ENCODE measurements at places on chromosomes 2 and 18. TPM values are rescaled to one million over a fixed set of nuclear protein-coding genes. Genes with fewer than 3 reads are reported as not detected.

Gene FBXO41
- 1.9 TPM for polyA plus RNA-seq

DNA sequence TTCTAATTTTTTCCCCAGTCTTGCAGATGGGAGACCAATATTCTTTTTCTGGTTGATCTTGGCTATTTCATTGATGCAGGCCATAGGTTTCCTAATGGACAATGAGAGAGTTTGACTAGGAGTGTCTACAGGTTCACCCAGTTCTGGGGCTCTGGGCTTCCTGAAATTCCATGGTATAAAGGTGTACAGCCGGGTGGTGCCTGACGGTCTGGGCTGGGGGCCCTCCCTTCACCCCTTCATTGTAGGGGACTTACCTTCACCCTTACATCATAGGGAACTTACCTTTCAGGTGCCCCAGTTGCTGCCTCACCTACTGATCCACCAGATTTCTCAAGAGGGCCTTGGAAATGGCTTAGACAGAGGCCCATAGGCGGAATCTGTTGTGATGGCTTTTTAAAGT is 13.0 kb upstream of the LAPTM4A start:
- no peak for DNase-seq

DNA sequence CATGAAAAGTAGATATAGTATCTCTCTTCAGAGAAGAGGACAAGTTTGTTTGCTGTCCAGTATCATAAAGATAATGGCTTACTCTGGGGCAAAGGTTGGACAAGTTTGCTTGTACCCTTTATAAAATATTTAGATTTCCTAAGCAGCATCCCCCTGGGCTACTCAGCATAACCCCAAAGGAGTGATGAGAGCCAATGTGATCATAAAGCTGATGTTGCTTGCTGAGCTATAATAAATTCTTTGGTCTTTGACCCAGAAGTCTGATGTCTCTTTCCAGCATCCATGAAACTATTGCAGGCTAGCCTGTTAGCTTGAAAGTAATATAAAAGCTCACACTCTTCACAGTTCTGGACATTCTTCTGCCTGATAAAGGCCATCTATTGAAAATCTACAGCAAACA is 138.3 kb upstream of the STON1 start:
- no peak for DNase-seq

Gene ABCG8
- polyA plus RNA-seq = not detected

DNA sequence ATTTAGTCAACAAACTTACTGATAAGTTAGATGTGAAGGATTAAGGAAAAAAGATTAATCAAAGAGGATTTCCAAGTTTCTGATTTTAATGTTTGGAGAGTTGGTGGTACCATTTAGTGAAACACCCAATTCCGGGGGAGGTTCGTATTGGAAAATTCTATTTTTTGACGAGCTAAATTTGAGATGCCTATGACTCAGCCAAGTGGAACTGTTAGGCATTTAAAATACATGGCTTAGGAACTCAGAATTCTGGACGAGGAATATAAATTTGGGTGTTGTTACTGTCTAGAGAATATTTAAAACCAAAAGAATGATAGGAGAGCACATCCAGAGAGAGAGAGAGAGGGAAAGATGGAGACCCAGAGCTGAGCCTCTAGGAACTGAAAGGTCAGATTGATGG is 103.6 kb downstream of the TMX3 start:
- DNase-seq = no peak

- DNase-seq = no peak
Measured at GRCh38 chr2:30454571-30454970, 7.5 kb downstream of the LCLAT1 start.

DNA sequence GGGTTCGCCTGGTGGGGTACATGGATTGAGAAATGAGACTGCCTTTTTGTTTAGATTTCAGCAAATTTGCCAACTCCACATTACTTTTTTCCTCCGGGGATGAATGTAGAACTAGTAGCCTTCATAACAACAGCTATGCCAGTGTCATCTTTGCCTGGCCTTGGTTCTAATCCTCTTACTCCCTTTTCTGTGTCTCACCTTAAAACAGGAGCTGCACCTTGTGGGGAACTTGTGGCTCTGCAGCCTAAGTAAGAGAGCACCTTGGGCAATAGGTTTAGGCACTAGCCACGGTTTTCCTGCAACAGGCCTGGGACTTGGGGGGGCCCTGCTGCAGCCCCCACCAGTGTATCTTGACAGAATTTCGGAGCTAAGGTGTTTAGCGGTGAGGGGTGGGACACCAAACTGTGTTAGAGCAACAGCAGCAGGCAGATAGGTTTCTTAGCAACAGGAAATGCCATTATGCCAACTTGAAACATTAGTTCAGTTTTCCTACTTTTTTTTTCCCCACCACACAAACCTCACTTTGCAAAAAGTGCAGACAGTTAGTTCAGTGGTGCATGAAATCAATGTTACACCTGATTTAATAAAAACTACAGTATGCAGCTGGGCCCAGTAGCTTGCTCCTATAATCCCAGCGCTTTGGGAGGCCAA is 173.7 kb downstream of the PRKCE start:
- DNase-seq = no peak

- no peak for DNase-seq
Measured at GRCh38 chr2:88128654-88129312, 921 bp upstream of the FABP1 start.

GRCh38 chr2:69994166-69994565 is 32.7 kb upstream of the ASPRV1 start:
- DNase-seq = no peak

Gene CDK15
- polyA plus RNA-seq = 11.4 TPM
